ENCODE measurements at places on chromosomes 1 and 21.

DNA sequence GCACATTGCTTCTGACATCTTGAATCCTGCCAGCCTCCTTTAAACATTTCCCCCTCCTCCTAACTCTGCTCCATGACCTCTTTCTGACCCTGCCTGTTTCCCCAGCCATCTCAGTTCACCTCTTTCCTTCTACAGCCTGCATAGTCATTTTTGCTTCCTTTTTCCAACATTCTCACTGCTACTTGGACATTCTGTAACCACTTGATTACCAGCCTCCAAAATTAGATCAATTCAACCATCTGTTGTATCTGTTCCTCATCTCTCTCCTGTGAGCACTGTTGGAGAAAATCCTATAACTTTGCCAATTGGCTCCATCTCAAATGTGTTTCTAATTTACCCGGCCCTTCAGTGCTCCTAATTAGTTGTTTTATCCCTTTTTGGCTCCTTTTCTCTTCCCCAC is 27.5 kb upstream of the GPR88 start:
- no peak for DNase-seq

DNA sequence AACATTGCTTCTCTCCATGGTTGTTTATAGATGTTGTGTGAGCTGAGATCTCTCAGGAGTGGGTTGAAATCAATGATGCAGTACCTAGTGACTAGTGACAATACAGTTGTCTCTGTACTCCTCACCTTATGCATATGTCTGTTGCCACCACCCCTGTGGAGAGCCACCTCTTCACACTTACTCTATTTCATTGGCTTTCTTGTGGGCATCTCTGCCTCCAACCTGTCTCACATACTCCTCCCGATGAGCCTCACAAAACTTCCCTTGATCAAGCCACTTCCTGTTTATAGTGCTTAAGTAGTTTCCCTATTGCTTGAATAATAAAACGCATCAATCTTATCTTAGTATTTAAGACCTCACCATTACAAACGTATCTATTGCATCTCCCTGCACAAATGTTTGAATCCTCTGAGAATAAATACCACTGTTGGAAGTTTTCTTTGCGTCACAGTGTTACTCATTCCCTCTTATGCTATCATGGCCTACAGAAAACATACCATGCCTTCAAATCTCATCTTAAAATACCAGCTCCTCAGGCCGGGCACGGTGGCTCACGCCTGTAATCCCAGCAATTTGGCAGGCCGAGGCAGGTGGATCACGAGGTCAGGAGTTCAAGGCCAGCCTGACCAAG is 54.7 kb upstream of the GREM2 start:
- no peak for DNase-seq

DNA sequence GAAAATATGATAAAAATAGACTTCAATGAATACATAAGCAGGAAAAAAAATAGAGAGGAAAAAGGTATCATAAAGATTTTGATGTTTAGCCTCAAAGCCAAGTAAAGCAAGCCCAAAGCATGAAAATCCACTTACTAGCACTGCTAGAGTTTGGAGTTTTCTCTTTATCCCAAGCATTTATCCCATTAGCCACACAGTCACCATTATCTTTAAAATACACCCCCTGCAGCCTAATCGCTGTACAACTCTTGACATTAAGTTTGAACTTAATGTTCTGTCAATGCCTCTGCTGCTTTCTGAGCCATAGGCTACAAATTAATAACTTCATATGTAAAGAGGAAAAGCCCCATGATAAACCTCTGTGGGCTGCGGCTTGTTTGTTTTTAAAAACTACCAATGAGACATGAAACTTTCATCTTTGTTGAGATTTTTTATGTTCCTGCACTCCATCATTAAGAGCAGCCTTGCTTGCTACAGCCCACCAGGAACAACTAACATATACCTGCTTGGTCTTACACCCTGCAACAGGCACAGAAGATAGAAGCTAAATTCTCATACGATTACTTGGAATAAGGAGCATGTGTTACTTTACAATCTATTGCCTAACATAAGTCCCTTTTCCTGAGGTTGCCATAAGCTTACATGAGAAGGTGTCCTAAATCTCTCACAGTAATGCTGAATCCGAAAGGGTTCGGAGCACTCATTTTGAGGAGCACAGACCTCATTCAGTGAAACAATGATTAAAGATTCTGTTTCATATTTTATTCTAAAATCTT is 202.4 kb downstream of the SMYD3 start:
- no peak for DNase-seq

DNA sequence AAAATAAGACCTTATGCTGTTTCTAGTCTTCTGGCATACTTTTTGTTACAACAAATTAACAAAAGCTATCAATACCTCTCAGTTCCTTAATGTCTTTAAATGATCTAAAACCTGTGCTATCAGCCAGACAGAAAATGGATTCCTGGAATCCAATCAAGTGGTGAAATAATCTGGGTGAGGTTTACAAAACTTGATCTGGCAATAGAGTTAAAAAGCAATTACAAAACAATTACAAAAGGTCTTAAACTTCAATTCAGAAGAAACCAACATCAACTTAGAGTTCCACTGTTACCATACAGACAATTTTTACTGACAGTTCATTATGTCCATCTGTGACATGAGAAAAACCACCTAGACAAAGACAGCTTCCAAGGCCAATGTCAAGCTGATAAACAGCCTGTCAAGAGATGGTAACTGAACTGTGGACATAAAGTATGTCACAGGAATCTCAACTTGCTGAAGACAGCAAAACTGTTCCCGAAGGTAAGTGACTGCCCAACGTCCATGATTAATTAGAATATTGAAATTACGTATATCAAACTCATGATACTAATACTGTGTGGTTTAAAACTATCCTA is 17.4 kb downstream of the ZZZ3 start:
- DNase-seq, result no peak

DNA sequence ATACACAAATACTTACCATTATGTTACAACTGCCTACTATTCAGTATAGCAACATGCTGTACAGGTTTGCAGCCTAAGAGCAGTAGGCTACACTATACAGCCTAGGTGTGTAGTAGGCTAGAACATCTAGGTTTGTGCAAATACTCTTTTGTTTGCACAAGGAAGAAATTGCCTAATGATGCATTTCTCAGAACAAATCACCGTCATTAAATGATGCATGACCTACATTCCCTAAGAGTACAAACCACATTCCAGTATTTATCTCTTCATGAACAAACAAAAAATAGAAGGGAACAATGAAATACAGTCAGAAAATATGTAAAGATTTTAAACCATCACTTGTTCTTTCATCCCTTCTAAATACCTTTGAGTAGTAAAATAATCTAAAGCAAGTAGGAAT is 109.7 kb upstream of the HP1BP3 start:
- peak; percentile 11 for DNase-seq

DNA sequence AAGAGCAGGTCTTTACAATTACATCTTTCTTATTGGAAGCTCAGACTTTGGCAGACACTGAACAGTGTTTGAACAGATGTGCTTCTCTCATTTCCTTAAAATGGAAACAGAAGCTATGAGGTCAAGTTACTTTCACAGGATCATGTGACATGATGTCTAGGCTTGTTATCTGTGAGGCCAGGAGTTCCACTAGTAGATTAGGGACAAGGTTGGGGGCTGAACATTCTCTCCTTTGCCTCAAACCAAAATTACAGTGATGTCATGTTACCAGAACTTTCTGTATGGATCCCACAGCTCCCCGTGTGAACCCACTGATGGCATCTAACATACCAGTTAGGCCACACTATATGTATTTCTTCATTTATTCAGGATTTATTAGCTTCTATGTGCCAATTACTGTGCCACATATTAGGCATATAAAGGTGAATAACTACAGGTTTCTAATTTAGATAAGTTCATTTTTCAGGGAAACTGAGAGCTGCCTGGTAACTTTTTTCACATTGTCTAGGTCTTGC is 6.0 kb downstream of the DYNLT5 start:
- no peak for DNase-seq

DNA sequence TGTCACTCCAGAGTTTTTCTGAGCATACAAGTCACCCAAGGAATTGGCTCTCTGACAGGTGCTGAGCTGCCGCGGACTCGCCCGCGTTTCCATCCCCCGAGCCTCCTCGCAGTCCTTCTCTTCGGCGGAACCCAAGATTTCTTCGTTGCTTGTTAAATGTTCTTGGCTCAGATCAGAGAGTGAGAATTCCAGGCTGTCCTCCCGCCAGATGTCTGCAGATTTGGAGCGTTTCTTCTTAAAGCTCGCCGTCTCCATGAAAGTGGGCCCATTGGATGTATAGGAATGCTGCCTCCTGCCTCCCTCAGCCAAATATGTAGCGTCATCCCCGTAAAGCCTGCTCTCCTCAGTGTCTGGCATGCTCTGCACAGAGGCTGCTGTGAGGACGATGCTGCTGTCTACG is 77.8 kb downstream of the TIAM1 start:
- no peak for DNase-seq

- DNase-seq, result no peak
These were observed 1.2 kb downstream of the DHRS3 start for GRCh38 chr1:12616709-12617373.

- DNase-seq, result no peak
These were observed 3.1 kb upstream of the ACP6 start for GRCh38 chr1:147673406-147673805.

DNA sequence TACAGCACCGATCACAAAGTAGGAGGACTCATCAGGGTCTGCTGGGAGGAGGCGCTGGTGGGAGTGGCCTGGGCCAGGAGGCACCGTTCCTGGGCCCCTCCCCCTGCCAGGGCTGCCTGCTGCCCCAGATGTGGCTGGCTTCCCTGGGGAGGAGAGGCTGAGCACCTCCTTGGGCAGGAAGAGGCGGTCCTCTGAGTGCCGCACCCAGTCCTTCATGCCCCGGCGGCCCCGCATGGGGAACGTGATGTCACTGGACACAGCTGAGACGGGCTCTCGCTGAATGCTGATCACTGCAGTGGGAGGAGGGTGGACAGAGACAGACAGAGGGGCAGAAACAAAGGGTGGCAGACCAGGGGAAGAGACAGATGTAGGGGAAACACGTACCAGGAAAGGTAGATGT is 24.8 kb downstream of the ADGRB2 start:
- no peak for DNase-seq

DNA sequence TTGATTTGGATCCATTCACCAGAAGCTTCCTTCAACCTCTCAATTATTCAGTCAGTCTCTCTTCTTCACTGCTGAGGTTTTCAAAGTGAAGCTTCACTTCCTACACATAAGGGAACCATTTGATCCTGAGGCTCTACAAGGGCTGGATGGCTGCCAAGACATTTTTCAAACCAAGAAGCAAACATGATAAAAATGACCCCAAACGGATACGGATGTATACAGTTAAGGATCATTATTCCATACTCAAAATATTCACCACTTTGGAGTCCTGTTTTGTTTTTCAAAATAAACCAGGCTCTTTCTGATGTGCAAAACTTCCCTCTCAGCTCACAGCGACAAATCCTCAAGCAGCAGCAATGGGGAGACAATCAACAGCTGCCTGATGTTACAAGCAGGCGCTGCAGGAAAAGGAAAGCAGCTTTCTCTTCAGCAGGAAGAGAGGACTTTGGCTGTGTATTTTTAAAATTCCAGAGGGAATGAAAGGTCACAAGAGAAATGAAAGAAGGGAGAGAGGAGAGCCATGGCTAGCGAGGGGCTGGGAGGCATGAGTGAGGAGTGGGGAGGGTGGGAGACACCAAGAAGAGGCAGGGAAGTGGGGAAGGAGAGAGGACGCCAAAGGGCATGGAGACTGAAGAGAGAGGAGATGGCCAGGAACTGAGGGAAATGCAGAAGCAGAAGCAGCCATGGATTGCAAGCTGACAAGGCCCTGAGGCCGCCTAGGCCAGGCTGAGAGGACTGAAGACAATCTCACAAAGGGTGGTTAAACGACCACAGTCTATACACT is 145.4 kb downstream of the SLC45A1 start:
- peak; percentile 40 for DNase-seq

DNA sequence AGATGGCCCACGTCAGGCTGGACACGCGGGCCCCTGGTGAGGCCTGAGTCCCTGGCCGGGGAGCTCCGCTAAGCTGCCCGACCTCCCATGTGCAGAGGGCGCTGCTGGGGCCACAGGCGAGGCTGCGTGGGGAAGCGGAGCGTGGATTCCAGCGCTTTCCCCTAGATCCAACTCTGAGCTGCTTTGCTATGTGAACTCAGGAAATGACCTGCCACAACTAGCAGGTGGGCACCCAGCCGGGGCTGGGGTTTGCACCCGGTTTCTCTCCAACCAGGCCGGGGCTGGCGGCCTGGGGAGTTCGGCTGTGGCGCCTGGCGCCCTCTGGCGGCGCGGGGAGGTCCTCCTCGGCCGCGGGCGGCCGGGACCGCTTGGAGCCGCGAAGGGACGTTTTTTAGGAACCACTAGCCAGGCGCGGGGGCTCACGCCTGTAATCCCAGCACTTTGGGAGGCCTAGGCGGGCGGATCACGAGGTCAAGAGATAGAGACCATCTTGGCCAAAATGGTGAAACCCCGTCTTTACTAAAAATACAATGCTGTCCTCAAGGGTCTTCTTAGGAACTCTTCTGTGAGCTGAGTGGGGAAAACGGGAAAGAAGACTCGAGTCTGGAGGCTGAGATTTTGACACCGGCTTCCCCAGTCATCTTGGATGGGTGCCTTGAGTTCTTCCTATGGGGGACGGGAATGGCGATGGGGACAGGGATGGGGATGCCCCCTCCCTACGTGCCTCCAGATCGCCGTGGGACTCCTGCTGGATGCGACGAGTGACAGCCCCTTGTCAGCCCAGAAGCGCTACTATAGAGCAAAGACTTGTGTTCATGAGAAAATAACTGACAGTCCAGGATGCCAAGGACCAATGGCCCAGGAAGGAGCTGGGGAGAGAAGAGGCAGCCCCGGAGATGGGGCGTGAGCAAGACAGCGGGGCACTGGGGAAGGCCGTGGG is 12.6 kb downstream of the PYCR2 start:
- DNase-seq, result peak; percentile 10

- no peak for DNase-seq
These were observed 3.4 kb upstream of the HSPG2 start for GRCh38 chr1:21940492-21940891.

DNA sequence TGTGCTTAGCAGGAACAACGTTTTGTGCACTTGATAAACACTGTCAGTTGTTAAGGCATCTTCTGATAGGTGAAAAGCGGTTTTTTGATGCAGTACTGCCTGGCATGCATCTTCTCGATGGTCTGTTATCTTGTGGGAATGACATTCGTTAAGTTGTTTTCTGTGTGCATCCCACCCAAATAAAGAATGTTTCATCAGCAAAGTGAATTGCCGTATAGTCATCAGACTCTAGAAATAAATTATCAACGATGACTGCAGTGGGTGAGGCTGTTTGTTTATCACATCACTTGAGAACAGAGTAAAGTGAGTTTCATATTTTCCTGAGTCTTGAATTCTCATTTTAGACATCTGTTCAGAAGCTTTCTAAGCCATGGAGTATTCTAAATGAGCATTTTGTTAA is 34.1 kb downstream of the NFIA start:
- no peak for DNase-seq

- DNase-seq, result no peak
These were observed 156.1 kb downstream of the KIF26B start for GRCh38 chr1:245310571-245311531.
